ENCODE measurements at places on chromosomes 2 and 18.
A peak's percentile ranks its signal among the peaks of the same experiment; 100 is the strongest.

- DNase-seq = no peak
Observed at GRCh38 chr18:27585602-27586173, 400.6 kb upstream of the CHST9 start.

DNA sequence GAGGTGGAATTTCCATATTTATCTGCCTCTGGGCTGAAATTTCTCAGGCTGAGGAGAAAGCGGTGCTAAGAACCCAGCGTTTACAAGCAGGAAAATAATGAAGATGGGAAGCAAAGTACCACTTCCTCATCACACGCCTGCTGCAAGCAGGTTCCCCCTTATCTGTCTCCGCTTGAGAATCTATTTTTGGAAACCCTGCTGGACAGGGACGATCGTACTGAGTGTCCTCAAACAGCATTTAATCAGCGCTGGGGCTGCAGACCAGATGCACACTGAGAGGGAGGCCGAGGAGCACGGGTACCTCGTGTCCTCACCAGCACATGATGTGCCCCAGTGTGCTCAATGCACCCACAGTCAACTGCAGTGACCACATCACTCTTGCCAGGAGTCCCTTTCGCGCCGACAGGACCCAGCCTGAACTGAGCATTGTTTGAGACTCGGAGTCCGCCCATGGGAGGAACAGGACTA, 160.4 kb downstream of the HDAC4 start:
- peak; percentile 68 for DNase-seq

DNA sequence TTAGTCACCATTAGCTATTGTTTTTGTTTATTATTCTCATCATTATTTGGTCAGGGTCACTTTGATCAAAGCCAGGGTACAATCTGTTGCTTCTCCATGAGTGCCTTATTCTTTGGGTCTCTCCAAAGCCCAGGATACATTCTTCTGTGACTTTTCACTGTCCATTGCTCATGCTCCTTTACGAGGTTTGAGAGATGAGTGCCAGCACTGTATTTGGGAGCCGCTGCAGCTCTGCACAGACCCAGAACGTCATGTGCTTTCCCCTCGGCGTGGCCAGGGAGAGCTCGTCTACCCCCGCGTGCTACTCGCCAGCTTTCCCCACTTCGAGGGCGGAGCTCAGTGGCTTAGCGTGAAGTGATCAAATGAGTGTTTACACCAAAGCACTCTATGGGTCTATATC, 123.7 kb downstream of the COL6A3 start:
- DNase-seq = no peak

GRCh38 chr2:68839260-68839833, 31.9 kb downstream of the BMP10 start:
- DNase-seq = no peak

- no peak for DNase-seq
Observed at GRCh38 chr2:8886876-8887275, 49.5 kb upstream of the KIDINS220 start.

DNA sequence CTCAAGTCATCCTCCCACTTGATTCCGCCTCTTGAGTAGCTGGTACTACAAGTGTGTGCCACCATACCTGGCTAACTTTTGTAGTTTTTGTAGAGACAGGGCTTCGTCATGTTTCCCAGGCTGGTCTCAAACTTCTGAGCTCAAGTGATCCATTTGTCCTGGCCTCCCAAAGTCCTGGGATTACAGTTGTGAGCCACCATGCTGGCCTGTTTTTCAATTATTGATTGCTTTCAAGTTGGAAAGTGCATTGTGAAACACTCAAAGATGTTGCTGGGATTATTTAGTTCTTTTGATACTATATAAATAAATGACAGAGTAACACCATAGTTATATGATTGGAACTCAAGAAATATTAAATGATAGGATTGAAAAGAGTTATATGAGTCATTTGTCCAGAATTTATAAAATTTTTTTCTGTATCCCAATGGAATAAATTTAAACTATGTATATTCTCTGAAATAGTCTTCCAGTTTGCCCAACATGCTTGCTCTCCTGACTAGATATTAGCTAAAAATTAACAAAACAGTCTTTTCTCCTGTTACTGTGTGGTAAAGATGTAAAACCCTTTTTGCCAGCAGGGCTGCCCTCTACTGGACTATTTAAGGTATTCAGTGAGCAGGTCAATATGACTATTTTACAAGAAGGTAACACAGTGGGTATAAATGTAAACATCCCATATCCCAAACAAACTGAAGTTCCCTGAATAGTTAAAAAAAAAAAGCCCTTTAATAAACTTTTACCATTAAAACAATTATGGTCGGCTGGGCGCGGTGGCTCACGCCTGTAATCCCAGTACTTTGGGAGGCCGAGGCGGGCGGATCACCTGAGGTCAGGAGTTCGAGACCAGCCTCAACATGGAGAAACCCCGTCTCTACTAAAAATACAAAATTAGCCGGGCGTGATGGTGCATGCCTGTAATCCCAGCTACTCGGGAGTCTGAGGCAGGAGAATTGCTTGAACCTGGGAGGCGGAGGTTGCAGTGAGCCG, 42.7 kb downstream of the ACSL3 start:
- peak; percentile 49 for DNase-seq

DNA sequence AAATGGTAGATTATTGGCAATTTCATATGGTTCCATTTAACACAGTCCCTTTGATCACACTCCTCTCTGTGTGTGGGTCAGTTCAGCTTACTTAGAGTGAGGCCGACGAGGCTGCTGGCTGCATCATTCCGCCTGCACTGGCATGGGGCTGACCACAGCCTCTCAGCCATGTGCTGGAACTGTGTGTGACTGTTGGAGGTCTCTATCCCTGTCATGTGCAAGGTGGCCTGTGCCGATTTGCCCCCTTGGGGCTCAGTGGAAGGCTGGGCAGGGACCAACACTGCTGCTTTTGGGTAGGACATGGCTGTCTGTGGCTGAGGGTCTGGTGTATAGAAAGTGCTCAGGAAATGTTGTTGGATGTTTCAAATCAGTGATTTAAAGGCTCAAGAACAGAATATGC, 454.0 kb upstream of the HS6ST1 start:
- no peak for DNase-seq

- DNase-seq = no peak
Observed at GRCh38 chr2:85929096-85930050, 40.6 kb upstream of the ST3GAL5 start.
